Spleen (tissue), 13 donors: ENCODE measurements at places on chromosomes 7 and 10. TPM values are rescaled to one million over a fixed set of nuclear protein-coding genes. Genes with fewer than 3 reads are reported as not detected.

DNA sequence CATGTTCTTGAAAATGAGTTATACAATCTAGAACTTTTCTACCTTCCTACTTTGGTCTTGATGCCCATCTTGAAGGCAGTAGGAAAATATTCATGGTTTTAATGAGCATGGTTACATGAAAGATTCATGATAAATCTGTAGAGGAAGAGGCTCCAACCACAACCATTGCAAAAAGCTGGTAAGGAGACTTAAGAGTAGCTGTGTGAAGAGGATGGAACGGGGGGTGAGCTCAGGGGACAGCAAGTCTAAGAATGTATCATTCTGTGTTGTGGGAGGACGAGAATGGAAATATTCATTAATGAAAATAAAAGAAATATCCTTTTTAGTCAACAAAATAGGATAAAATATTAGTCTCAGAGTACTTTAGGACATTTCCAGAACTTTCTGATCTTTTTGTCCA lies 81.1 kb downstream of the BMPER start:
- DNase-seq, result no peak

GRCh38 chr7:72038022-72038732 lies 374.0 kb downstream of the CALN1 start:
- no peak for DNase-seq

GRCh38 chr10:102781921-102782557 lies 38.3 kb downstream of the WBP1L start:
- no peak for DNase-seq

DNA sequence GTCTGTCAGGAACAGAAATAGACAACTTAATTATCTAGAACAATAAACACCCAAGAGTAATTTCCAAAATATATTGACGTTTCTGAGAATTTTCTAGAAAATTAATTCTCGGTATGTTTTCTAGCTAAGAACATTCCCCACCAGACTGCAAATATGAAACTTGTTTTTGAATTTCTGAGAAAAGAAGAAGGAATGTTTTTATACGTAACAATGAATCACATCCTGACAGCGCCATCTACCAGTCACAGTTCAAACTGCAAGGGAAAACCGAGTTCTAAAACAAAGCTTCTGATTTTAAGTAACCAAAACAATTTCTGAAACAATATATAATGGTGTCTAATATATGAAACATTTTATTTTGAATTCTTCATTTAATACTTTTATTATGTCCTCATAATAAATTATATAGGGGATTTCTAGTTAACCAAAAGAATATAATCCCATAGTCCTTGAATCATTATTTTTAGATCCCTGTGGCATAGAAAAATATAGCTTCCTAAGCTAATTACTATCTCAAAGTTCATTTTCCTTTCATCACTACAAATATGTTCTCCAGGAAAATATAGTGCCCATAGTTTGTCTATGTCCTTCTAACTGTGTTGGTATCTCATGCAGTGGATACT lies 34.5 kb upstream of the MEOX2 start:
- no peak for DNase-seq

DNA sequence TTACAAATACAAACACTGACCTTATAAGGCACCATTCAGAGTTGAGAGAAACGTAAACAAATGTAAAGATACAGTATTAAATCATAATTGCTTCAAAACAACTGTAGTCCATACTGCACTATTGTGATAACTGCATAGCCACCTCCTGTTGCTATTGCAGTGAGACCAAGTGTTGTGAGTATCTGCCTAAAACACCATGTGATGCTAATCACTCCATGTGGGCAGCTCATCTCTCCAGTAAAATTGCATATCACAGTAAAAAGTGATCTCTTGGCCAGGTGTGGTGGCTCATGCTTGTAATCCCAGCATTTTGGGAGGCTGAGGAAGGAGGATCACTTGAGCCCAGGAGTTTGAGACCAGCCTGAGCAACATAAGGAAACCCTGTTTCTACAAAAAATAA lies 26.8 kb upstream of the PRF1 start:
- DNase-seq, result no peak

Gene SPDYE6
- not detected for total RNA-seq

Gene SEMA3E
- total RNA-seq, result not detected

Gene NCAPG2
- 18.0 TPM for total RNA-seq
